ENCODE measurements at places on chromosomes 13 and 19. TPM values are rescaled to one million over a fixed set of nuclear protein-coding genes. Genes with fewer than 3 reads are reported as not detected.

DNA sequence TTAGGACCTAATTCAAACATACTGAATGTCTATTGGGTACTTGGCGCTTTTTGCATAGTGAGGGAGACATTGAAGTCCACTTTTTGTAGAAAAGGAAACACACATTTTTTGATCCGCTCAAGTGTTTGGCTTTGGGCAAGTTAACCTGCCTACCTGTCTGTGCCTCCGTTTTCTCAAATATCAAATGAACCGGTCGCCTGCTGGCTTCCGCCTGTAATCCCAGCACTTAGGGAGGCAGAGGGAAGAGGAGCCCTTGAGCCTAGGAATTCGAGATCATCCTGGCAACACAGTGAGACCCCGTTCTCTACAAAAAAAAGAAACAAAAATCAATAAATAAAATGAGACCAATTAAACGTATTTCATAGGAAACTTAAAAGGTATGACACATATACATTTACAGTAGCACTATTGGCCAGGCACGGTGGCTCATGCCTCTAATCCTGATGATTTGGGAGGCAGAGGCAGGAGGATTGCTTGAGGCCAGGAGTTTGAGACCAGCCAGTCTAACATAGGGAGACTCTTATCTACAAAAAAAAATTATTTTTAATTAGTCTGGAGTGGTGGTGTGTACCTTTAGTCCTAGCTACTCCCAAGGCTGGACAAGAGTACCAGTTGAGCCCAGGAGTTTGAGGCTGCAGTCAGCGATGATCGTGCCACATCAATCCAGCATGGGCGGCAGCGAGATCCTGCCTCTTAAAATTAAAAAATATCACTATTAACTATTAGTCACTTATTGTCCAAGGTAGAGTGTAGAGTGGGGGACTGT is 1.3 kb downstream of the RAD23A start:
- no peak for DNase-seq

DNA sequence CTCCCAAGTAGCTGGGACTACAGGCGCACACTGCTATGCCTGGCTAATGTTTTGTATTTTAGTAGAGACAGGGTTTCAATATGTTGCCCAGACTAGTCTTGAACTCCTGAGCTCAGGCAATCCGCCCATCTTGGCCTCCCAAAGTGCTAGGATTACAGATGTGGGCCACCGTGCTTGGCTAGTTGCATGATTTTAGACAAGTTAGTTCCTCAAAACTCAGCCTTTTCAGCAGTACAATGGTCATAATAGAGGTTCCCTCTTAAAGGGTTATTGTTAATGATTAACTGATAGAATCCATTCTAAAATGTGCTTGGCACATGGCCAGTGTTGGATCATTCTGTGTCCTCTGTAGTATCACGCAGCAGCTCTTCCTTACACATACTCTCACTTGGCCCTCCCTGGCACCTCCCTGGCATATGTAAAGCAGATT is 19.5 kb upstream of the IFT88 start:
- DNase-seq, result peak; percentile 92

DNA sequence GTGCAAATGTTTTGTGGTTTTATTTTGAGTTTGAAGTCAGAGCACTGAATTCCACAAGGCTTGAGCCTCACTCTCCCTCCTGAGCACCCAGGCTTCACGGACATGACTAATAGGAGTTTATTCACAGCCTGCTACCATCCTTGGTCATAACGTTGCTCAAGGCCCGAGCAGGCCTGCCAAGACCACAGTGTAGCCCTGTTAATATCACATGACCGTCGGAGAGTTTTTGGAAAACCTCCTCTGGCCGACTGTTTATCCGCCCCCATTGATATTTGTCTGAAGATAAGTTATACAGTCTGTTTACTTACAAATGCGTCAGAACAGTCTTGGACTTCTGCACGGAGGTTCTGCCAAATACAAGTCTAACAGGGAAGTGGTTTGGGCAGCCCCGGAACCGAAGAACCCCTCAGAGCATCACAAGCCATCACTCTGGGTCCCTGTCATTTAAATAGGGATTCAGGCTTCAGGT is 89.9 kb downstream of the COL4A2 start:
- DNase-seq, result peak; percentile 62

DNA sequence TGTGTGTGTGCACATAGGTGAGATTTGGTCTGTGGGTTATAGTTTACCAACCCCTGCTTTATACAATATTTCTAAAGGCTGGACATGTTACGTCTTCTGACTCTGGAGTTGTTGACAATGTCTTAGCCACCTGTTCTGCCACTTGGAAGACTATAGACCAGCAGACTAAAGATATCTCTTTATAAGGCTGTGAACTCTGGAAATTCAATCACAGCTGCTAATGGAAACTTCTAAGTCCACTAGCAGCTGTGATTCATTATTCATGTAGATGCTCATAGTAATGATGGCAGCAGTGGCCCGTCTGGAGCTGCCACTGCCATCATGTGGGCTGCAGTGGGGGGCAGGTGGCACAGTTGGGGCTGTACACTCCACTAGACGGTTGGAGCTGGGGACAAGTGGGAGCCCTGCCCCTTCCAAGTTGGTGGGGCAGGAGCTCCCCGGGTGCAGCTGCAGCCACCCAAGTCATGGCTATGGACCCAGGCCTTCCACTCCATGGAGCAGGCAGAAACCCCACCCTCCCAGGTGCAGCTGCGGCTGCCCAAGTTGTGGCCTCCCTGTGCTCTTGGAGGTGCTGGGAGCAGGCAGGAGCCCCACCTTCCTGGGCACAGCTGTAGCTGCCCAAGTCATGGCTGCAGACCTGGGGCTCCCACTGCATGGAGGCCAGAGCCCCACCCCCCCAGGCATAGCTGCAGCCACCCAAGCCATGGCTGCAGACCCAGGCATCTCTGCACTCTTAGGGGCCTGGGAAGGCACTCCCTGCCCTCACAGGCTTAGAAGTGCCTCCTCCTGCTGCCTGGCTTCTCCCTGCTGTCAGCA is 8.8 kb downstream of the IGFL4 start:
- no peak for DNase-seq

DNA sequence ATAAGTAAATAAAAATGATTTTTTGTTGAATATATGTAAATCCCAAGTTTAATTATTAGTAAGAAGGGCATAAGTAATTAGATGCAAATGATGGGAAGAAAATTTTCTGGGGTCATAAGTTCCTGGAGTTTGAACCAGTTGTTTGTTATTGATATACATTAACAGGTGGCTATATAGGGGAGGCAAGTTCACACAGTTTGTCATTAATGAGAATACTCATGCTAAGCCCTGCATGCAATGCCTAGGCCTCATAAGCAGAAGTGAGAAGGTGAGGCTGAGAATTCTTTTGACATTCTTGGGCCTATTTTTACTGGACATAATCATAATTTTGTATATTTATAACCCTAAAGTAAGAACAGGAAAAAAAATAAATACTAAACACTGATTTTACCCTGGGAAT is 1210.7 kb upstream of the PCDH9 start:
- DNase-seq, result no peak

DNA sequence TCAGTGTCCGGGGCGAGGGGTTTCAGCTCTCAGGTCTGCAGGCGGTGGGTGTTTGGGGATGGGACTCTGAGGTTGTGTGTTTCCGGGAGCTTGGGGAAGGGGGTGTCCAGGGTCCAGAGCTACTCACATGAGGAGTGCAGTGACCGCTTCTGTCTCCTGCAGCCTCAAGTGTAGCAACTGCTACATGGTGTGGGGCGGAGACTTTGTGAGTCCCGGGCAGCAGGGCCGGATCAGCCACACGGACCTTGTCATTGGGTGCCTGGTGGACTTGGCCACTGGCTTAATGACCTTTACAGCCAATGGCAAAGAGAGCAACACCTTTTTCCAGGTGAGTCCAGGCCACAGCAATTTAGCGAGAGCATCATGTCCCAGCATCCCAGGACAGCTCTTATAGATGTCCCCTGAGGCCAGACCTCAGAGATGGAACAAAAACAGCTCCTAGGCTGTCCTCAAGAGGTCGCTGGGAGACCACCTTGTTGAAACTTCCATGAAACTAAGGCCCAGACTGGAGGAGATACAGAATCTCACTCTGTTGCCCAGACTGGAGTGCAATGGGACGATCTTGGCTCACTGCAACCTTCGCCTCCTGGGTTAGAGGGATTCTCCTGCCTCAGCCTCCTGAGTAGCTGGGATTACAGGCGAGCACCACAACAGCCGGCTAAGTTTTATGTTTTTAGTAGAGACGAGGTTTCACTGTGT is 44.9 kb downstream of the RYR1 start:
- no peak for DNase-seq

DNA sequence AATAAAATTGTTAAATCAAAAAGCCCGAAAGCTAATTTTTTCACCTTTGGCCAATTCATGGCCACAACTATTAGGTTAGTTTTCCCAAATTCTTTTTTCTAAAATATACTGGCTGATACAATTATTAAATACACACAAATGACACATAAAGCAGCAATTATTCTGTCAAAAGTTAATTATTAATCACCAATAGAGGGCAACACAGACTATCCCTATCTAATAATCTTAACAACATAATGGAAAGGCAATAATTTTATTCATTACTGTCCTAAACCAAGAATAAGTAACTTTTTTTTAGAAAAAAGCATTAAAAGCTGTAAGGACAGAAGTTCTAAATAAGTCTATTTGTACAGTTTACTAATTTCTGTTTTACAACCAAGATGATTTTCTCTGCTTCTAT is 51.7 kb downstream of the KATNAL1 start:
- peak; percentile 14 for DNase-seq

- no peak for DNase-seq
Observed at GRCh38 chr13:113110852-113111315, 5.3 kb downstream of the F7 start.

DNA sequence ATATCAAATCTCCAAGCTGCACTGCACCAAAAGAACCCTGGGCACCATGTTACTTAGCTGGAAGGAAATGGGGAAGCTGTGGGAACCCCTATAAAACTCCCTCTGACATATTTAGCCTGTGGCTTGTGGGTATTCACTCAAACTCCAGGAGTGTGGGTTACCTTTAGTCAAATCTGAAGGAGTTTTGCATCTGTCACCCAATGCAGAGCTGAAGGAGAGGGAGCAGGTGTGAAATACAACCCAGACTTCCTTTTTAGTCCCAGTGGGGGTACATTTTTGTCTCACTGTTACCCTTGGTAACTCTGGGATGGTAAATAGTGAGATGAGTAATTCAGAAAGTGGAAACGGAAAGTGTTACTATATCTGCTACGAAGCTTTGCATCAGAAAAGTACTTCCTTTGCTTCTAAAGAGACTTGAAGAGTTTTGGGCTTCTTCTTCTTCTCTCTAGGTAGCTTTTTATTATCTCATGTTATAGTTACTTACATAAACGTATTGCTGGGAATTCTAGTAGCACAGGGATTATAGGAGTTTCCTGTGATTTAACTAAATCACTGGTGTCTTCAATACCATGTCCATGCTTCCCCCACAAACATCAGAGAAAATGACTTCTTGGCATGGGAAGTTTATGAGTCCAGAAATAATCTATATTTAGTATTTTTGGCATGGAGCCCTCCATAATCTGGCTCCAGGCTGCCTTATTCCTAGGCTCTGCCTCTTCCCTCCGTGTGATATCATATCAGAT is 105.9 kb downstream of the AKAP11 start:
- DNase-seq, result peak; percentile 11

DNA sequence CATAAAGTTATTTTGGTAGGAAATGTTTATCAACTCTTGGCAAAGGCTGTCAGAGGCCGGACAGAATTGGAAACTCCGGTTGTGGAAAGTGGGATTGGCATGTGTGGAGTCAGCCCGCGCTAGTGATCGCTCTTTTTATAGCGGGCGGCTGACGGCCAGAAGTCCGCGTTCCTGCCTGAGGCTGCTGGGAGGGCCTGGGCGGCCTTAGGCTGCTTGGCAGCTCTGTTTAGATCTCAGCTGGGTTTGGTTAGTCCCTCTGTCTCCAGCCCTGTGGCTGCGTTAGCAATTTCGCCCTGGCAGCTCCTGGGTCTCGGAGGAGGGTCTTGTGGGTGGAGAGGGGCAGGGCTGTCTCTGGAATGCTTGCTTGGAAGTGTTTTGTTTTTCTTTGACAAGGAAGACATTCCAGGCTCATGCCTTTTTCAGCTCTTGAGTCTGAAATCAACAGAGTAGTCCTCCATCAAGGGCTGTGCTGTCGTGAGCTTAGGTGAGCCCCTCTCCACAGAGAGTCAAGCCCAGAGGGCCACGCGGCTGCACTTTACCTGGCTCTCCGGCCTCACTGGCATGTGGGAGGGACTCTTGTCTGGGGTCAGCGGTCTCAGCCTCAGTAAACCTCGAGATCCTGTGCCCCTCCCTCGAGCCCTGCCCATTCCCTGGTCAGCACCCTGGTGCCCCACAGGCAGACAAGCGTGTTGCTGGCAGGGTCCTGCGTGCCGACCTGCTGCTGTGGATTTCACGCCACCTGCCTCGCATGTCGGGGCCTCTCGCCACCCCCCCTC is 22.5 kb downstream of the DOT1L start:
- DNase-seq, result peak; percentile 12

DNA sequence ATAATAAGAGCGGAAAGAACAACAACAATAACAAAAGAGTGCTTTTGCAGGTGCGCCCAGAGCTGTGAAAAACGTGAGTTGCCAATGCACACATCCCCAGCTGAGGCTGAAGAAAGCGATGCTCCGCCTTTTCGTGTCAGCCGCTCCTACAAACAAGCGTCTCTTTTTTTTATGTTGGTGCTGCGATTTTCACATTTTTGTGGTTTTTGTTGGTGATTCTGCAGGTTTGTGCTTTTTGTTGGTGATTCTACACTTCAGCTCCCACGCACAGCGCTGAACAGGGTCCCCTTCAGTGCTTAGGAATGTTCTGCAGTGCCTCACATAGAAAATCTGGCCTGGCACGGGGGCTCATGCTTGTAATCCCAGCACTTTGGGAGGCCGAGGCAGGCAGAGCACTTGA is 7.3 kb upstream of the SBK3 start:
- no peak for DNase-seq

GRCh38 chr19:5553892-5554291 is 13.9 kb downstream of the TINCR start:
- no peak for DNase-seq

DNA sequence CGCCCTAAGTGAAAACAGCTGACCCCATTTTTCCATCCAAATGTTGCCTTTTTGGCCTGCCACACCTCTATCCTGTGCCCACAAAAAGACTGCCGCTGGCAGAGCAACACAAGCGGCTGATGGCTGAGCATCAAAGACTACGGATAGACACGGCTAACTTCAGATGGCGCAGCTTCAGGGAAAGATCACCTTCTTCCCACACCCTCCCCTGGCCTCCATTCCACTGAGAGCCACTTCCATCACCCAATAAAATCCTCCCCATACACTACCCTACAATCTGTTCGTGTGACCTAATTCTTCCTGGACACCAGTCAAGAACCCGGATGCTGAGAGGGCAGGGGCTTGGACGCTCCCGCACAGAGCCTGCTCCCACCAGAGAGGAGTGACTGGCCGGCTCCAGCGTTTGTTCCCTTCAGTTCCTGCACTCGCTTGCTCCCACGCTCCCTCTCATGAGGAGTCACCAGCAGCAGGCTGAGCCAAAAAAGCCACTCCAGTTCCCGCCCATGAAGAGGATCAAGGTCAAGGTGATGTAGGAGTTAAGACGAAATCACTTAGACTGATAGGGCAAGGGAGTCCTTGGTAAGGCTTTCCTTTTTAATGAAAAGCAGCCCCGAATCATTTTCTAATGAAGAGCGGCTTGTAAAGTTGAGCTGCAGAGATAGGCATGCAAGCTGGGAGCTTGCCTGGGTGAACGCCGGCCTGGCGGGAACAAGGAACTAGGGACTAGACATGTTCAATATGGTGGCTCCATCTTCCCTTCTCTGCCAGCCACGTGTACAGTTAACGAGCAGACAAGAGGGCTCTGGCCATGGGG is 35.7 kb downstream of the TSKS start:
- DNase-seq, result no peak

GRCh38 chr19:11091703-11092153 is 2.5 kb downstream of the LDLR start:
- DNase-seq, result peak; percentile 63

MCF2L gene
- 30.9 TPM for polyA plus RNA-seq

RASL11A gene
- 9.0 TPM for polyA plus RNA-seq

PCID2 gene
- polyA plus RNA-seq, result 52.0 TPM

C1QTNF9B gene
- 0.36 TPM for polyA plus RNA-seq

S1PR5 gene
- polyA plus RNA-seq, result 0.96 TPM

LRRC63 gene
- 0.09 TPM for polyA plus RNA-seq

Data from large intestine (tissue), 12 donors.